Prostate gland (tissue), 2 donors: ENCODE measurements at places on chromosomes 13 and 19. TPM values are rescaled to one million over a fixed set of nuclear protein-coding genes. Genes with fewer than 3 reads are reported as not detected.

- DNase-seq = no peak
Observed at GRCh38 chr19:35220315-35220921, 8.1 kb downstream of the FAM187B start.

DNA sequence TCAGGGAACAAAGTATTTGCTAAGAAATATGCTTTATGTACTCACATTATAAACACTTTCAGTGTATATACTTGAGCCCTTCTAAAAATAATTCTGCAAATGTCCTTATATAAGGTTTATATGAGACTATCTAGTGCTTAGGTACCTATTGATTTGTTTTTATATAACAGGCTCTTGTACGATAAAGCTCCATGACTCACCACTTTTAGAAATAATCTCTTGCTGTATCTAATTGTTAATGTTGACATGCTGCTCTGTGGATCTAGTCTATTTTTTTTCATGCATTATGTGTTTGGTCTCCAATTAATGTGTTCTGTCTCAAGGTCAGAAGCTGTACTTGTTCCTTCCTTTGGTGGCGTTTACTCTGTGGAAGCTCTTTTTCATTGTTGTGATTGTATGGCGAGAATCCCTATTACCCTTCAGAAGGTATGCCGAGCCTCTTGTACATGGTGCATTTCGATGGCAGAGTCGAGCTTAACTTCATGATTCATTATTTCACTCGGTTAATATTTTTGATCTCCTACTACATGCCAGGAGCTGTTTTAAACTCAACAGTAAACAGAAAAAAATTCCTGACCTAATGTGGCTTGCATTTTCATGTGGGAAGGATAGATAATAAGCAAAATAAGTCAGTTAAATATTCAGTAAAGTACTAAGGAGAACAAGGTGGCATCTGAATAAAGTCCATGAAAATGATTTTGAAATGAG lies 361.6 kb downstream of the COG6 start:
- no peak for DNase-seq

DNA sequence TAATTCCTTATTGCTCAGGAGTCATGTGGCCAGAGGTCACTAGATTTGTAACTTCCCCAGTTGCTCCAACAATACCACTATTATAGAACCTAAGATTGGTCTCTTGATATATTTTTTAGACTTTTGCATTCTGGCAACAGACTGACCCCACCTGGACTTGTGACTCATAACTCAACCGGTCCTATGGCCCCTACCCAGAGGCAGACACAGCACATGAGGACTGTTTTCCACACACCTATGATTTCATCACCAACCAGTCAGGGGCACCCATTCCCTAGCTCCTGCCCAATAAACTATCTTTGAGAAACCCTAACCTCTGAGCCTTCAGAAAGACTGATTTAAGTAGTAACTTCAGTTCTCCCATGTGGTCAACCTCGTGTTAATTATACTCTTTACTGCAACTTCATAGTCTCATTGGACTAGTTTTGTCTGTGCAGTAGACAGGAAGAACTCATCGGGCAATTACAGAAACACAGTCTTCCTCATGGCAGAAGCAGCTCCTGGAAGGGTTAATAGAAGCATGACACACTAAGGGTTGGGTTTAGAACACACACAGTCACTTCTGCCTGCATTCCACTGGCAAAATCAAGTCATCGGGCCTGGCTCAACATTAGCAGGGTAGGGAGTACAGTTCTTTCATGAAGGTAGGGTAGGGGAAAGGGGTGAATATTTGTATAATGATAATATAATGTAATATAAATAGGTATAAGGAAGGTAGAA lies 251.8 kb downstream of the UQCRFS1 start:
- DNase-seq = no peak

GRCh38 chr19:51743405-51743804 lies 8.3 kb downstream of the FPR1 start:
- DNase-seq = no peak

CGB5 gene
- not detected for total RNA-seq

- DNase-seq = no peak
Observed at GRCh38 chr19:41744850-41745249, 10.5 kb upstream of the CEACAM6 start.

CD79A gene
- not detected for total RNA-seq

GRCh38 chr13:43307921-43308433 lies 284.6 kb downstream of the DNAJC15 start:
- DNase-seq = peak; percentile 85

SACS gene
- 7.8 TPM for total RNA-seq

DNA sequence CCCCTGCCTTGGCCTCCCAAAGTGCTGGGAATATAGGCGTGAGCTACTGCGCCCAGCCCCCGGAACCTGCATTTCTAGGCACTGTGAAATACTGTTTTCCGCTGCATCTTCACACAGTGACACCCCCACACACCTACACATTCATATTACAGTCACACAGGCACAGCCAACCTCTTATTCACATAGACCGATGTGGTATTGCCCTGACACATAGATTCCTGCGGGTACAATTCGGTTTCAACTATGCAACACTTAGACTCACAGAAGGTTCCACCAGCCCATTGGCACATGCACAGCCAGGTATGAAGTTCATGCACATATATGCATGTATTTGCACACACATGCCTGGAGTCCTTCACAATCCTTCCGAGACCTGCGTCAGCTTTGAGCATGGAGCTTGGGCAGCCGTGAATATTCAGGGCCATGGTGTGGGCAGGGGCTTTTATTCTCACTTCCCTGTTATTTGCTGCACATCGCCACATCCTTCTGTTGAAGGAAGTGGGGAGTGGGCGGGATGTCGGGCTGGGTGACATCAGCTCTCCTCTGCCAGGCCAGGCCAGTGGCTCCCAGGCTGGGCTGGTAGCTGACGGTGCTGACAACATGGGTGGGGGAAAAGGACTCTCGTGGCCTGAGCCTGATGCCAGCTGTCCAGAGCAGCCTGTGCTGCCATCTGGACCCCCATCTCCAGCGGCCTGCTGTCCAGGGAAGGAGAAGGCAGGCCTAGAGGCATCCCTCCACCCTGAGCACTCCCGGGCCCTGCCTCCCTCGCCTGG lies 5.4 kb upstream of the CDC37 start:
- DNase-seq = no peak

DNA sequence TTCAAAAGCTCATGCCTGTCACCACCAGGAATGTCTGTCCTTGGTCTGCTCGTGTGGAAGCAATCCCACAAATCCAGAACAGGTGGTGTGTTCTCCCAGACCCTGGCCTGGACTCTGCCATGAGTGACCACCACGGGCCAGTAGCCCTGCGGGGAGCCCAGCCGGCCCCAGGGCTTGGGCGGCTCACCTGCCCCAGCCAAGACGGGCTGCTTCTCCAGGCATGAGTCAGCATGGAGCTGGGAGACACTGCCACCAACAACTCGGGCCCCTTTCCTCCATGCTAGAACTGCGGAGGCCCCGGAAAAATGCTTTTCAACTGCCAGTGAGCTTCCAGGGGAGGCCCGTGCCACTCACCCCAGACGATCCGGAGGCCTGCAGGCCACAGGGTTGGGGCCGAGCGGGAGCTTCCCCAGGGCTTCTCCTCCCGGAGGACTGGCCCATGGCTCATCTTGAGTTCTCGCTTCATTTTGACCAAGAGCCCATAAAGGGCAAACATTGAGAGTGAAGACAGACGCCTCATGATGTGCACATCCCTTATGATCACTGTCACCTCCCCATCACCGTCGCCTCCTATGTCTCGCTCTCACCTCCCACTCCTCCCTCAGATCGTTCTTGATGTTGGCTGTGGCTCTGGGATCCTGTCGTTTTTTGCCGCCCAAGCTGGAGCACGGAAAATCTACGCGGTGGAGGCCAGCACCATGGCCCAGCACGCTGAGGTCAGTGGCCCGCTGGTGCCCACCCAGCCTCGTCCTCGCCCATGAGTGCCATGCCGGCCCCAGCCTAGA lies 16.7 kb downstream of the YIPF2 start:
- no peak for DNase-seq

DNA sequence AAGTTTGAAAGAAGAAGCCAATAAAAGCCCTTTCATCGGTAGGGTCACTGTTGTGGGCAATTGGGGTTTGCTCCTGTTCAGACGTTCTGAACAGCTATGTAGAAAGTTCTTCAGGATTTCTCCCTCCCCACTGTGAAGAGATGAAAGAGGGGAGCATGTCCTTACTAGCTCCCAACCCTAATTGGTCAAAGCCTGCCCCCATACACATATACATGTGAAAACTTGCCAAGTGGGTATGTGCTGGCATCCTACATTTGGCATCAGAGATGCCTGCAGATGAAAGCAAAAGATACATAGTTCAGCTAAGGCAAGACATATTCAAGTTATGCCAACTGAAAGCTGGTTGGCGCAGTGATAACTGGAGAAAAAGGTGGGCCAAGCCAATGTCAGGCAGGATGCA lies 363.1 kb upstream of the DACH1 start:
- no peak for DNase-seq

ZNF649 gene
- 33.5 TPM for total RNA-seq

RAB8A gene
- 70.5 TPM for total RNA-seq

DNA sequence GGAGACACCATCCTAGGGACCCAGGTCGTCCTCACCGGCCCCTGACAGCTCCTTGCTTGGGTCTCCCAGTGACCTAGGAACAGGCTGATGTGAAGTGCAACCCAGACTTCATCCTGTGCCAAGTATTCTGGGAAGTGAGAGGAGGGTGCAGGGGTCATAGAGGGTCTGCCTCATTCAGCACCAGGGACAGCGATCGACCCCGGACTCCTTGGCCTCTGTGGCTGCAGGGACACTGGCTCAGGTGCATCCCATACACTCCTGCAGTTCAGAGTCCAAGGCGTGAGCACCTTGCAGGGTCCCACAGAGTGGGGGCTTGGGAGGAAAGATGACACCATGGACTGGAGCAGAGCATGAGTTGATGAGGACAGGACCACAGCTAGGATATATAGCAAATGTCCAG lies 10.0 kb upstream of the OR10H2 start:
- DNase-seq = no peak

WDR87 gene
- not detected for total RNA-seq

EFNA2 gene
- not detected for total RNA-seq

PDX1 gene
- total RNA-seq = not detected

DNA sequence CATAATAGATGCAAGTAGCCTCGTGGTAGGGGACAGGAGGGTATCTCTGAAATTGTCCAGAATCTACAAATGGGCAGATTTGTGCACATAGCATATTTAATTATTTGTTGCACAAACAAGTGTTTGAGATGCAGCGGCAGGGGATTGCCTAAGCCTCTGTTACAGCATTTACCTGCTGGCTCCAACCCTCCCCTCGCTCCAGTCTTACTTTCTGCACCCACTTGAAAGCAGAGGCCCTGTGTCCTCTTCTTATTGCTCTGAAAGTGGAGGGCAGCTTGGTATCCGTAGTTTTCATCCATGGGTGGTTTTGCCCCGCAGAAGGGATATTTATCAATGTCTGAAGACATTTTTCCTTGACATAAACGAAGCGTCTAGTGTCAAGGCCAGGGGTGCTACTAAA lies 73.0 kb upstream of the STK24 start:
- no peak for DNase-seq

ACP5 gene
- 59.3 TPM for total RNA-seq

DNA sequence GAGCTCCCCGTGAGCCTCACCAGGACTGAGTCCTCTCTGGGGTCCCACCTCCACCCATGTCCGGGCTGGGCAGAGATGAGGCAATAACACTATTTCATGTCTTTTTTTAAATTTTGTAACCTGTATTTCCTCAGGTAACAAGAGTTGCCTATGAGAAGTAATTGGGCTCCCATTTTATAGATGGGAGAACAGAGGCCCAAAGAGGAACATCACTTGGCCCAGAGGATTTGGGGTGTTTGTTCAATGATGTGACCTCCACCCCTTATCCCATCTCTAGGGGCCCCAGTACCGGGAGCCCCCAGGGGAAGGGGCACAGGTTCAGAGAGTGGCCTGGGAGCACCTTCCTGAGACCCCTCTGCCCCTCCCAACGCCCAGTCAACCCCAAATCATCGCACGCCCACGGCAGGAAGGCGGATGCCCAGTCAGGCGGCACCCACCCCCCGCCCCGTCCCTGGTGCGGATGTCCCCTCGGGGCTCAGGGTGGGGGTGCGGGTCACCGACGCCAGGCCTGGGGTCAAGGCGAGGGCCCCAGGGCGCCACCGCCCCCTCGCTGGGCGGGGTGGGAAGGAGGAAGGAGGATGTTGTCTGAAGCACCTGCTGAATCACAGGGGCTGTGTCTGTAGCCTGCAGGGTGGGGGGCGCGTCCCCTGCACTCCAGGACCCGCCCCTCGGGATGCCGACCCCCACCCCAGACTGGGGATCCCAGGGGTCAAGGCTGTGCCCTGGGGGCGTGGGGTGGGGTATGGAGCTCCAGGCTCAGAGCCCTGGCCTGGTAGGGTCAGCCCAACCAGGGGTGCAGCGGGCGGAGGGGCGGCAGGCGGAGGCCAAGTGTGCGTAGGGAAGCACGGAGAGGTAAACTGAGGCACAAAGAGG lies 9.0 kb upstream of the CIRBP start:
- DNase-seq = no peak

RB1 gene
- 42.1 TPM for total RNA-seq

GRCh38 chr13:81406639-81407292 lies 1065.8 kb upstream of the SPRY2 start:
- DNase-seq = no peak

GRCh38 chr13:41384749-41385503 lies 72.4 kb upstream of the RGCC start:
- no peak for DNase-seq

GSX1 gene
- total RNA-seq = not detected

GRCh38 chr19:10378124-10378523 lies 2.2 kb downstream of the TYK2 start:
- no peak for DNase-seq

DNA sequence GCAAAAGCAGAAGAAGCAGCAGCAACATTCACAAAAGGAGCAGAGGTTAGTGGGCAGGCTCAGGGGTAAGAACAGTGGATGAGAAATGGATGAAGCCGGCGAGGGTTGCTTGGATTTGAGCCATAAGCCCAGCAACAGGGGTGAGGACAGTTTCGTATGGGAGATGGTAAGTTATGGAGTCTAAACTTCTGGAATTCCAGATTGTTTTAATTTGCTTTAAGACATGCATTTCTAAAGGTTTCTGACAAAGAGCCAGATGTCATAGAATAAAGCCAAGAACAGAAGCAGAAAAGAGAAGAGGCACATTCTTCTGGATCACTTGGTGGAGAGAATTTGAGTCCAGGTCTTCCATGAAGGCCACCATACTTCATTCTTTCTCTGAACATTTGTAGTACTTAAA lies 76.6 kb downstream of the TNFSF11 start:
- DNase-seq = no peak

DNA sequence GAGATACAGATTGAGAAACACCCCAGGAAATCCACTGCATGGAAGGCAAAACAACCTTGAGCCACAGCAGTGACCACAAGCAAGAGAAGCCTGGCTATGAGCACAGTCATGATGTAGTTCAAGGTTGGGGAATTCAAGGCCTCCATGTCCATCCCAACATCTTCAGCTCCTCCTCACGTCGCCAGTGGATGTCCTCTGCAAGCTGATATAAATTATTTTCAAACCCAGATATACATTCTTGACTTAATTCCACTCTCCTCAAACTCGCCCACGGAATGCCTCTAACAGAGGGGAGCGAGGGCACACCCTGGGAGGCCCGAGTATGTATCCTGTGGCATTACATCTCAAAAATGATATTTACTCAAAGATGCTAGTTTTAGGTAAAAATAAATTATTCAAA lies 105.5 kb downstream of the SHISA2 start:
- DNase-seq = no peak

GRCh38 chr13:28610996-28611395 lies 47.9 kb upstream of the POMP start:
- no peak for DNase-seq

ONECUT3 gene
- not detected for total RNA-seq

GRCh38 chr13:30355384-30355699 lies 48.0 kb upstream of the KATNAL1 start:
- no peak for DNase-seq

ZNF440 gene
- total RNA-seq = 17.5 TPM
